ENCODE measurements at places on chromosomes 5 and 9.
A peak's percentile ranks its signal among the peaks of the same experiment; 100 is the strongest.

GRCh38 chr5:91212714-91213092 lies 170.4 kb downstream of the ARRDC3 start:
- no peak for DNase-seq

GRCh38 chr9:114994768-114995167 lies 64.4 kb upstream of the TNFSF8 start:
- no peak for DNase-seq

DNA sequence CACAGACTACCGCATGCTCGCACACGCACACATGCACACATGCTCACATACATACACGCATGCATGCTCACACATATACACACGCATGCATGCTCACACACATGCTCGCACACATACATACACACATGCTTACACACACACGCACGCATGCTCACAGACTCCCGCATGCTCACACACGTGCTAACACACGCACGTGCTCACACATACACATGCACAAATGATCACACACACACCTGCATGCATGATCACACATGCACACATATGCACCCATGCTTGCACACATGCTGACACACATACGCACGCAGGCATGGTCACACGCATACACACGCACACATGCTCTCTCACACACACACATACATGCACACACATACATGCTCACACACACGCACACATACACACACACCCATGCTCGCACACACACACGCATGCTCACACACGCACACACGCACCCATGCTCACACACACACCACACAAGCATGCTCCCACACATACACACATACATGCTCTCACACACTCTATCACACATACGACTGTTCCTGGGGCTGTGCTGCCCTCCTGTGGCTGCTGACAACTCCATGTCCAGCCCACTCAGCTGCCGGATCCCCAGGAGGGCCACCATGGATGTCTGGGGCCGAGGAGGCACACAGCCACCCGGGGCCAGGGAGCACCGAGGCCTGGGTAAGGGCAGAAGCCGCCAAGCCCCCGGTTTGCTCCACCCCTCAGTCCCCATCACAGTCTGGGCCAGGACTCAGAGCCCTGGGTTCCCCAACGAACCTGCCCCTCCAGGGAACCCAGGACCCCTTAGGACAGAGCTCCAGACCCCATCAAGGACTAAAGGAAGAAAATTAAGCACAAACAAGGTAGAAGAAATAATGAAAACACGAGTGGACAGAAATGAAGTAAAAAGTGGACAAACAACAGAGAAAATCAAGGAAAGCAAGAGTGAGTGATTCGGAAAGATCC lies 31.4 kb upstream of the EGFL7 start:
- DNase-seq: peak; percentile 90

GRCh38 chr9:114606597-114607207 lies 4.4 kb upstream of the TMEM268 start:
- DNase-seq: peak; percentile 71

GRCh38 chr5:141762790-141763368 lies 80.8 kb upstream of the ARAP3 start:
- no peak for DNase-seq

DNA sequence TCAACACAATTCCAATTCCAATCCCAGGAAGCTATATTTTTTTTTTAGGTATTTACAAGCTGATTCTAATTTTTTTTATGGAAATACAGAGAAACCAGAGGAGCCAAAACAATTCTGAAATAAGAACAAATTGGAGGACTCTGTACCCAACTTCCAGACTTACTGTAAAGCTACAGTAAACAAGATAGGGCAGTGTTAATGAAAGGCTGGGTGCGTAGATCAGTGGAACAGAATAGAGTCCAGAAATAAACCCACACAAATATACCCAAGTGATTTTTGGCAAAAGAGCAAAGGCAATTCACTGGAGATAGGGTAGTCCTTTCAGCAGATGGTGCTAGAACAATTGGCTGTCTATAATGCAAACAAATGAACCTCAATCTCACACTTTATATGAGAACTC lies 50.6 kb downstream of the WHRN start:
- no peak for DNase-seq

GRCh38 chr9:9719373-9720112 lies 893.3 kb downstream of the PTPRD start:
- DNase-seq: no peak

DNA sequence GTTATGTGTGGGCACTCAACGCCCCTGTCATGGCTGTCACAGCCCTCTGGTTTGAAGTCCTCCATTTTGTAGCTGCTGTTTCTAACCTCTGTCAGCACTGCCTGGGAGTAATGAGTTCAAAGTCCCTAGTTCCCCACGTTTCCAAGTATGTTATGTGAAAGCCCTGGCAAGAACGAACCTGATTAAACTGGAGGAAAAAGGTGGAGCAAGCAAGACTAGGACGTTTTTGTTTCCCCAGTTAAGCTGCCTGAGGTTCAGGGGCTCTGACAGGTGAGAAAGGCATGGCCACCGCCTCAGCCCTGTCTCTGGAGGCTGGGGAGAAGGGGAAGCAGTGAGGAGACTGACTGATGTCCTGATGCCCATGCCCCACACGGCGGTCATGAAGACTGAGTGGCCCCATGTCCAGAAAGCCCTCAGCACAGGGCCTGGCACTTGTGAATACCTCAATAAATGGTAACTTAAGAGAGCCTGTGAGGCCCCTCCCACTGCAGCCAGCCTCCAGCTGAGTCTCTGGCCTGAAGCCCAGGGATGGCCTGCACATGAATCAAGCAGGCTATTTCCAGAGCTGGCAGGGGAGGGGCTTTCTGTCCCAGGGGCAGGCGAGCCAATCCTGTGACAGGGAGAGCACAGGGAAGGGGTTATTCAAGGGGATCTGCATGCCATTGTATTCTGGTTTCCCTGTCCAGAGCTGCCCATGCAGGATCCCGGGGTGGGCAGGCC lies 61.8 kb downstream of the PFDN1 start:
- DNase-seq: peak; percentile 88

GRCh38 chr5:112419164-112419985 lies at the start of gene EPB41L4A:
EPB41L4A (minus strand) TSS chr5:112419277; CDS start chr5:112419039, 238 bp downstream.
- DNase-seq: peak; percentile 68

DNA sequence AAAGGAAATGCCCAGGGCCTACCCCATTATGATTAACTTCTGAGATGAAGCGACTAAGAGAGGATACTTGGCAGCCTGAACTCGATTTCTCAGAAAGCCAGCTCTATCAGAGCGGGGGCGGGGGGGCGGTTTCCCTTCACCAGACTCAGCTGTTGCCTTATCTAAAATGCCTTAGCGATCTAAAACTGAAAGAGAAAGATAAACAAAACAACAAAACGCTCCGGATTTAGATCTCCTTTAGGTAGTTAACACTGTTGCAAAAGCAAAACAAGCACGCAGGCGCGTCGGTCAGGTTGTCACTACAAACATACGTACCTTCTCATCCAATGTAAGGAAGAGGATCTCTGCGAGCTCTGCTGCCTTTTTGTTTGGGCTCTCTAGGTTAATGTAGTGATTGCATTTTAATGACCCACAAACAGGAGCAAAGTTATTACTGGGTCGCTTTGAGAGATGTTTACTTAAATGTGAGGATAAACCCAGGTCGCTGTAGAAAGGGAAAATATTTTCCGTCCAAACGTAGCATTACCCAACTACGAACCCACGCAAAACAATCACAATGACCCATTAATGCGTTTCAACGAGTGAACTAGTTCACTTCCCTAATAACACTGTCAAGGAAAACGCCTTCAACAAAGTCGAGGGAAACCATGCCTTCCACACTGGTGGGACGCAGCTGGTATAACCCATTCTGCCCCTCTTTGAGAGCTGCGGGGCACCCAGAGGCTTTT lies 982 bp downstream of the EPB41L4A start:
- DNase-seq: peak; percentile 62

- no peak for DNase-seq
These were observed 121.5 kb downstream of the MAST4 start for GRCh38 chr5:66717455-66718373.

GRCh38 chr9:35790385-35791296 lies 750 bp upstream of the NPR2 start:
- DNase-seq: peak; percentile 90

DNA sequence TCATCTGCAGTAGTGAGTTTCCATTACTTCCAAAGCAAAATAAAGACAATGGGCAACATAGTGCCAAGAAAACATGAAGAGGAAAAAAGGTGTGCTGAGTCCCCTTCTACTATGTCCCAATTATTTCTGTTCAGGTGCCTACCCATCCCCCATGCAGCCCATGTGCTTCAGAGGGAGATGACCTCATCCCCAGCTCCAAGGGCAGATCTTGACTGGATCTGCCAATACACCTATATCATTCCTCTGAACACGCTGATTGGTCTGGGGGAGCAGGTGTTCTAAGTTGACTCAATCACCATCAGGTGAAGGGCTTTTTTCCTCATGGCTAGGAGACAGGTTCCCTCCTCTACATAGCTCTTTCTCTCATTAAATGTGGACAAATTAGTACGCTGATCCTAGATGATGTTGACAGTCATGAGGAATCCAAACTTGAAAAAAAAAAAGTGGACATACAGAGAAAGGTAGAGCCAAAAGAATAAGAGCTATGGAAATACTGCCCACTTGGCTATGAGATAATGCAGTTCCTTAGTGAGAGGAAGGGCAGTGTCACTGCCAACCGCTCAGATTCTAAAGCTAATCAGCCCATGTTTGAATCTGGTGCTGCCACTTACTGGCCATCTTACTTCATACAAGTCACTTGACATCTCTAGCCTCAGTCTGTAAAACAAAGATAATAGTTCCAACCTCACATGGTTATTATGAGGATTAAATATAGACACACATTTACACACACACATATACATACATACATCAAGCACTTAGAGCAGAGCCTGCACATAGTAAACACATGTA lies 23.1 kb downstream of the PRELID2 start:
- DNase-seq: peak; percentile 71

DNA sequence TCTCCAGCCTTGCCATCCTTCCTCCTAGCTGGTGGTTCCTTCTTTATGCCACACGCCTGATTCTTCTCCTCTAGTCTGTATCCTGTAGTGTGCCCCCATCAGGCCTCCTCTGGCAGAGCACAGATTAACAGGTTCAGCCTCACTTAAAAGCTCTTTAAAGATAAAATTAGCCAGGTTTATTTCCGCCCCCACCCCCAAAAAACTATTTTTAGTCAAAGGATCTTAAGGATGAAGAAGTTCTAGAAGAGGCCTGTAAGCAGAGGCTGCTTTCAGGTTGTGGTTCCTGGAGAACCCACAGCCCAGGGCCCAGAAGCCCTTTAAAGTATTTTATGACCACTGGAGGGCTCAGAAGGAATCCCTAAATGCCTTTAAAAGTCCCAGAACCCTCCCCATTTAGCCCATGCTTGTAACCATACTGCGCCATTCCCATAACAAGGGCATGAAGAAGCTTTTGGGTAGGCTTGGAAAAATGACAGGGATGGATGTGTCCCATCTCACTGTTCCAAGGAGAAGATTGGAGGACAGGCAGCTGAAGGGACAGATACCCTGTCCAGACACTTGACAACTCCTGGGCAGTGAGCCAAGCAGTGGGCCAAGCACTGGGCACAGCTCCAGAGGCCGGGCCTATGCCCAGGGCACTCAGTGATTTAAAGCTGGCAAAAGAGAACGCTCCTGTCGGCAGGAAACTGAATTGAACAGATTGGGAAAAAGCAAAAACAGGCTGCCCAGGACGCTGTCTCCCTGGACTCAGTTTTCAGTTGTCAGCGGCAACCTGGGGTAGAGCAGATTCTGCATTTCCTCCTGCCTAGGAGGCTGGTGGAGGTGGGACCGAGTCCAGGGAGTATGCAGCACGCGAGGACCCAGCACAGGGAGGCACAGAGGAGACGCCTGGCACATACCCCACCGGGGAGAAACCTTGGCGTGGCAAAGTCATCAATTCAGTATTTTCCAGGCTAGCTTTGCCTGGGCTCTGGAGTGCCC lies 106.3 kb upstream of the SSBP2 start:
- DNase-seq: peak; percentile 70

DNA sequence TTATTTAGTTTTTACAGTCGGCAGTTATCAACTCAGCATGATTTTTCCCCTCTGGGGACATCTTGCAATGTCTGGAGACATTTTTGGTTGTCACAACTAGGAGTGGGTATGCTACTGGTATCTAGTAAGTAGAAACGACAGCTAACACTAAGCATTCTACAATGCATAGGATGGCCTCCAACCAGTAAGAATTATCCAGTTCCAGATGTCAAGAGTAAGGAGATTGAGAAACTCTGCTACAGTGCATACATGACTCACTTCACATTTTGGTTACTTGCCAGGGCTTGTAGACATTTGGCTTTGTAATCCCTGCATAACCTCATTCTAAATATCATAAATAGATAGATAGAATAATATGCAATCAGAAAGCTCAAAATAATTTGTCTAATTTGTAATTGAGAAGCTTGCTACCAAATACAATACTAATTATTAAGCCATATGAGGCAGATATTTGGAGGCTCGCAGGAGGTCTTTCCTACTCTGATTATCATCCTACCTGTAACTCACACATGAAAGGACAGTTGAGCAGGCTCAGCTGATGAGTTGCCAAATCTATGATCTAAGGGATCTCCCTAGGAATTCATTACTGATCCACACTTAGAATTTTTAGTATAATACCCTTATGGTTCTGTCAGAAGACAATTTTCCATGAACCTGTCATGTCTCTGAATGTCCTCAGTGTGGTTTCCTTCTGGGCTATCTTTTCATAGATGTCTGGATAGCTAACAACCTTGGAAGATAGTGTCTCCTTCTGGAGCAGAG lies 346.9 kb upstream of the TLE4 start:
- DNase-seq: no peak

- DNase-seq: no peak
These were observed 85.8 kb upstream of the PHYKPL start for GRCh38 chr5:178318382-178318781.

DNA sequence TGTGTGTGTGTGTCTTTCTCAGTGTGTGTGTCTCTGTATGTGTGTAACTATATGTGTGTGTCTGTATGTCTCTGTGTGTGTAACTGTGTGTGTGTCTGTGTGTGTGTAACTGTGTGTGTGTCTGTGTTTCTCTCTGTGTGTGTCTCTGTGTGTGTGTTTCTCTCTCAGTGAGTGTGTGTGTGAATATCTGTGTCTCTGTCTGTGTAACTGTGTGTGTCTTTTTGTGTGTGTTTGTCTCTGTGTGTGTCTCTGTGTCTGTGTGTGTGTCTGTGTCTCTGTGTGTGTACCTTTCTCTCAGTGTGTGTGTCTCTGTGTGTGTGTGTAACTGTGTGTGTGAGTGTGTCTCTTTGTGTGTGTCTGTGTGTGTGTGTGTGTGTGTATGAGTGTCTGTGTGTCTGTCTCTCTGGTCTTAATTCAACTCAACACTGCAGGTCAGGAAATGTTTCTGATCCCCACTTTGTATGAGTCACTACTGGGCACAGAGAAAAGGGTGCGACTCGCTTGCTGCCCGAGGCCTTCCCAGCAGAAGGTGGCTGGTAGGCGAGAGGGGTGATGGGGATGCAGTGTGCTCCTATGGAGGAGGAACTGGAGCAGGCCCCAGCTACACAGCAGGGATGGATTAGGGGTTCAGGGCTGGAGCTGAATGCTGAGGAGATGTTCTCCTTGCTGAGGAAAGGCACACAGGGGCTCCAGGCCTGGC lies 52.1 kb downstream of the NSG2 start:
- no peak for DNase-seq

- DNase-seq: peak; percentile 35
These were observed 3.3 kb upstream of the MSMP start for GRCh38 chr9:35757226-35757891.

- DNase-seq: peak; percentile 69
These were observed 1.6 kb downstream of the INSYN2B start for GRCh38 chr5:169978714-169979113.

GRCh38 chr9:129480227-129480626 lies 140.7 kb downstream of the C9orf50 start:
- no peak for DNase-seq

All from brain (organoid and tissue), 16 donors.